Pancreas (tissue), 10 donors: ENCODE measurements at places on chromosomes 12 and 14. TPM values are rescaled to one million over a fixed set of nuclear protein-coding genes. Genes with fewer than 3 reads are reported as not detected.

Gene ACSS3
- 5.6 TPM for total RNA-seq

DNA sequence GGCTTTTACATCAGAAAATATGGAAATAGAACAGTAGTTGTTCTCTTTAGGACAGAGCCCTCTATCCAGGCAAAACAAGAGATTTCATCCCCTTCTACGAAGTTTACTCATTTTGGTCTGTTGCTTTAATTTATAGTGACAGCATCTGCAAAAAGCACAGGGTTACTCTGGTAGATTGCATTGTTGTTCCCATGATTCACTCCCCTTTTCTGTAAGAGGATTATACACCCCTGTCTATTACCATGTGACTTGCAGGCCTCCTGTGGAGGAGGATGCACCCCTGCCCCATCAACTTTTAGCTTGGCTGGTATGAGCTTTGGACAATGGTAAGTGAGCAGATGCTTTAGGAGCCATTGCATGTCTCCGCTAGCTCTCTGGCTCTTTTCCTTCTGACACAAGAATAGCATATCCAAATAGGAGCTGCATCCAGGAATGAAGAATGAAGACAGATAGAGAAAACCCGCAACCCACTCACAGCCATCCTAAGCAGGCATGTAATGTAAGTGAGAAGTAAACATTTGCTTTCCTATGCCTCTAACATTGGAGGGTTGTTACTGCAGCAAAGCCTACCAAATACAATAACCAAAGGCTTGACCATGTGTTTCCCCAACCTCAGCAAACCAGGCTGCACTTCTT is 304.2 kb downstream of the AKAP6 start:
- no peak overlapping the region for H3K27ac ChIP-seq
- no peak for DNase-seq
- H3K4me1 ChIP-seq = peaks cover 13% of the 10 kb centered on the region
- H3K27me3 ChIP-seq = no peaks in the 10 kb centered on the region
- no peak overlapping the region for H3K4me3 ChIP-seq

DNA sequence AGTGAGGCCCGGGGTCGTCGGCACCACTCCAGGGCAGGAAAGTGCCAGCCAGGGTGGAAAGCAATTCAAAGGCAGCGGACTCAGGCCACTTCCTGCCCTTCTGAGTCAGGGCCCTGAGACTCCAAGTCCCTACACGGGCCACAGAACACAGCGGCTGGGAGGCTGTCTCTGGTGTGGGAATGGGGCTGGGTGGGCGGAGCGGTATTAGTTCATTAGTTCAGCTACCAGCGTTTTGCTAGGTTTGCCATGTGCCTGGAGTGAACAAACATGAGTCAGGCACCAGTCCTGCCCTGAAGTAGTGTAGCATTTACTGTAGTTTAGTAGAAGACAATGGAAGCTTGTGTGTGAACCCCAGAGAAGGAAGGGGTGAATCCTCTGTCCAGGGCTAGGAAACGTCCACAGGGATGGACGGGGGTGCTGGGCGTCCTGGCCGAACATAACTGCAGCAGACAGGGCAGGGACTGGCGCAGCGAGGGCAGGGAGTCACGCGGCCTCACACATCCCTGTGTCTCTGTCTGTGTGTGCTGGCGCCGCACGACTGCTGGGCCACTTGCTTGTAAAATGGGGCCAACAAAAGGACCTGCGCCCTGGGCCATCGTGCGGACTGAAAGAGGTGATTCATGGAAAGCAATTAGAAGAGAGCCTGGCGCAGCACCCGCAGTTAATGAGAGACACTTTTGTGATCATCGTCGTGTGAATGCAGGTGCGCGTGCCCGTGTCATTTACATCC is 186.4 kb upstream of the PRMT8 start:
- H3K27ac ChIP-seq = no peak overlapping the region
- no peaks in the 10 kb centered on the region for H3K27me3 ChIP-seq
- no peak overlapping the region for H3K4me3 ChIP-seq
- H3K36me3 ChIP-seq = no peaks in the 10 kb centered on the region

Gene CLEC4C
- not detected for total RNA-seq

- no peaks in the 10 kb centered on the region for H3K27me3 ChIP-seq
- DNase-seq = no peak
- H3K36me3 ChIP-seq = no peaks in the 10 kb centered on the region
- no peak overlapping the region for H3K27ac ChIP-seq
- no peak overlapping the region for H3K4me3 ChIP-seq
These were observed 876.2 kb downstream of the C12orf50 start for GRCh38 chr12:87152841-87153528.

GRCh38 chr14:79248771-79249170 is 962.5 kb downstream of the DIO2 start:
- H3K27me3 ChIP-seq = no peaks in the 10 kb centered on the region
- H3K36me3 ChIP-seq = no peaks in the 10 kb centered on the region
- H3K4me3 ChIP-seq = no peak overlapping the region
- no peak overlapping the region for H3K27ac ChIP-seq
- no peaks in the 10 kb centered on the region for H3K4me1 ChIP-seq
- no peak for DNase-seq

Gene FAM186B
- 0.50 TPM for total RNA-seq

GRCh38 chr14:80850197-80850814 is 91.2 kb downstream of the CEP128 start:
- H3K4me3 ChIP-seq = no peak overlapping the region
- no peaks in the 10 kb centered on the region for H3K4me1 ChIP-seq
- no peak for DNase-seq
- no peaks in the 10 kb centered on the region for H3K36me3 ChIP-seq
- H3K27ac ChIP-seq = no peak overlapping the region

DNA sequence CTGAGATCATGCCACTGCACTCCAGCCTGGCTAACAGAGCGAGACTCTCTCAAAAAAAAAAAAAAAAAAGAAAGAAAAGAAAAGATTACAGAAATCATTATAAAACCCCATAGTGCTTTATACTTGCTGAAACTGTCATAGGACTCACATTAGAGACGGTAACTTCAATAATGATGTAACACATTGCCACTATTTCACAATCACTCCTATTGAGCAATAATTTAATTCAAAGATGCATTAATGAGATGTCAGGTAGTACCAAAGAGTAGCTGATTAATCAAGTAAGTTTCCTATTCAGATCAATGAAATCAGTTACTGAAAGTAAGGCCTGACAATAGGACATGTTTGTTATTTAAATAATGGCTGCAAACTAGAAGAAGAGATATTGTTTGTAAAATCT is 751.5 kb upstream of the ALG10B start:
- no peaks in the 10 kb centered on the region for H3K27me3 ChIP-seq
- no peaks in the 10 kb centered on the region for H3K36me3 ChIP-seq
- no peak overlapping the region for H3K27ac ChIP-seq
- H3K4me1 ChIP-seq = no peaks in the 10 kb centered on the region

DNA sequence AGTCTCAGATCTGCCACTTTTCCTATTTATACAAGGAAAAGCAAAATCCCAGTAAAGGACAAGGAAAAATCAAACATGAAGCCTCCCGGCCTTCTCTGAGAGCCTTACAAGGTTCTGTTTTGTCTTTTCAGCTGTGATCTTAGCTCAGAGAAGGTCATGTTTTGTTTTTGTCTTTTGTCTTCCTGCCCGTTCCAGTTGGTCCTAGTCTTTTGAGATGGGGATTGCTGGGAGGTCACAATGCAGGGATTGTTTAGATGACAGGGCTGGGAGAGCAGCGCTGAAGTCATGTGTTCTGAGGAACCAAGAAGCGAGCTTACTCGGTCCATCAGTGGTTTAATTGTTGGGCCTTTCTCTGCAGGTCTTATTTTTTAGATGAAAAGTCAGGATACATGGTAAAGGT is 6.0 kb downstream of the PLEKHH1 start:
- H3K4me1 ChIP-seq = peaks cover 3% of the 10 kb centered on the region
- H3K27me3 ChIP-seq = no peaks in the 10 kb centered on the region
- no peak for DNase-seq
- H3K4me3 ChIP-seq = no peak overlapping the region

- no peaks in the 10 kb centered on the region for H3K4me1 ChIP-seq
- H3K36me3 ChIP-seq = no peaks in the 10 kb centered on the region
- no peak for DNase-seq
- H3K4me3 ChIP-seq = no peak overlapping the region
These were observed 135.2 kb downstream of the RERGL start for GRCh38 chr12:17954788-17955187.

DNA sequence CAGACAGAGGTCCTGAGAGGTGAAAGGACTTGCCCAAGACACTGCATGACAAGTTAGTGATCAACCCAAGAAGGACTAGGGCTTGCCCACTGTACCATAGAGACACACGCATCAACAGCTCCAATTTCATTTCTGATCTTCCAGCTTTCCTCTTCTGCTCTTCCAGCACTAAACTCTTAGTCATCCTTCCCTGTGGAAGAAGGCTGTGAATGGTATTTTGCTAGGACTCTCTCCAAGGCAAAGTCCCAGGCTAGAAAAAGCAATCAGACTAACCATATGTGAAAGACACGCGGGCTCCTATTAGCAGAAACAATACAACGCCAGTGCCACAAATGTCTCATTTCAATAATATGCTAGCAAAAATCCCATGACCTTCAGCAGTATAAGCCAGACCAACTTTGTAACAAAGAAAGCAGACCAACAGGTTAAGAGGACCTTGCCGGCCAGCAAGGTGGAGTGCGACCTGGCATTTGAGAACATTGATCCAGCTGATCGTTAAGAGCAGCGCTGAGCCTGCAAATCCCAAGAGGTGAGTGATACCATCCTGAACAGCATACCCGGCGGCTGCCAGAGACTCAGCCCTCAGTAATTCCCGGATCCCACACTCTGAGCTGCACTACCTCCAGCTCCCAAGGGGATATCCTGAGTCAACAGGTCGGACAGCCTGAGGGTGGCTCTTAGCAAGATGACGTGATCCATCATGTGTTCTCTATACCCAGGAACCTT is 132.5 kb downstream of the FOXN3 start:
- peak overlapping the region; percentile 66 for H3K27ac ChIP-seq
- no peak for DNase-seq
- peaks cover 8% of the 10 kb centered on the region for H3K4me1 ChIP-seq
- H3K4me3 ChIP-seq = no peak overlapping the region
- H3K36me3 ChIP-seq = no peaks in the 10 kb centered on the region
- H3K27me3 ChIP-seq = no peaks in the 10 kb centered on the region

- peaks cover 5% of the 10 kb centered on the region for H3K4me1 ChIP-seq
- peak overlapping the region; percentile 36 for H3K4me3 ChIP-seq
- DNase-seq = peak; percentile 91
- no peaks in the 10 kb centered on the region for H3K27me3 ChIP-seq
- H3K36me3 ChIP-seq = no peaks in the 10 kb centered on the region
These were observed 136.4 kb upstream of the KRAS start for GRCh38 chr12:25386831-25387731.

Gene TMEM233
- total RNA-seq = 0.06 TPM

Gene NGB
- total RNA-seq = 3.4 TPM

Gene B3GNT4
- total RNA-seq = not detected

- no peaks in the 10 kb centered on the region for H3K27me3 ChIP-seq
- DNase-seq = peak; percentile 32
- H3K4me3 ChIP-seq = no peak overlapping the region
These were observed 31.9 kb upstream of the DUSP6 start for GRCh38 chr12:89384050-89384758.

GRCh38 chr12:76152181-76152807 is 67.8 kb upstream of the NAP1L1 start:
- no peak for DNase-seq
- H3K36me3 ChIP-seq = no peaks in the 10 kb centered on the region
- no peak overlapping the region for H3K27ac ChIP-seq
- no peaks in the 10 kb centered on the region for H3K4me1 ChIP-seq
- no peak overlapping the region for H3K4me3 ChIP-seq
- no peaks in the 10 kb centered on the region for H3K27me3 ChIP-seq

DNA sequence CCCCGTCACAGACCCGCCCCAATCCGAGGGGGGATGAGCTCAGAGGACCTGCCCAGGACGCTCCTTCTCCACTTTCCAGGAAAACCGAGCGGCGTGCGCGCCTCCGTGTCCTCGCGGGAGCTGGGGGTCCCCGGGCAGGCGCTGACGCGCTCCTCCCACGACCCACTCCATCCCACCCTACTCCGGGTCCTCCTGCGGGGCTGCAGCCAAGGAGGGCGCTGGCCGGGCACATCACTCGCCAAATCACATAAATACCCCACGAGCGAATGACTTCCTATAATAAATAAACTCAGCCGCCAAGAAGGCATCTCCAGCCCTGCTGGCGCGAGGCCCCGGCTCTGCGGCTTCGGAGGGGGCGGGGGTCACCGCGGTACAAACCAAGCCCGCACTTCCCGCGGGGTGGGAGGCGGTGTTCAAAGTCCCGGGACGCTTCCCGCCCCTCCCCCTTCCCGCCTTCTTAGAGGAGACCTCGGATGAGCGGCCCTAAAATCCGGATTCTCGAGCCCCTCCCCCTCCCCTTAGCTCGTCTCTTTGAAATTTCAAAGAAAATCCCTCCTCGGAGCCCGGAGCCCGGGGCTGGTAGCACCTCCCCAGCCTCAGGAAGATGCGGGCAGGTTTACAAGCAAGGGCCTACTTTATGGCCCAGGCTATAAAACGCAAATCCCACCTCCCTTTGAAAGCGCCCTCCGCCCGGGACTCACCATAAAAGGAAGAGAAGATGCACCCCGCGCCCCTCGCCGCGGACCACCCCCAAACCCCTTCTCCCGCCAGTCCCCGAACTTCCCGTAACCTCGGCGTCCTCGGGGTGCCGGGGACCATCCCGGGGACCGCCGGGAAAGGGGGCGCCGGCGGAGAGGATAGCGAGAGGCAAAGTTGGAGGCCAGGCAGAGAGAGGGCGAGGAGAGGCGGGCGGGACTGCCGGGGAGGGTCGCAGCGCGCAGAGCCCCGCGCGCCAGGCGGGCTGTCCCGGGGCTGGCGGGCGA is 712 bp upstream of the FZD10 start:
- DNase-seq = no peak
- no peaks in the 10 kb centered on the region for H3K27me3 ChIP-seq
- H3K4me1 ChIP-seq = no peaks in the 10 kb centered on the region

GRCh38 chr12:53096759-53097158 is 708 bp upstream of the IGFBP6 start:
- H3K27me3 ChIP-seq = no peaks in the 10 kb centered on the region
- H3K4me1 ChIP-seq = no peaks in the 10 kb centered on the region
- peak overlapping the region; percentile 54 for H3K4me3 ChIP-seq
- H3K36me3 ChIP-seq = no peaks in the 10 kb centered on the region
- H3K27ac ChIP-seq = no peak overlapping the region

GRCh38 chr12:1552911-1553491 is 41.4 kb downstream of the FBXL14 start:
- no peaks in the 10 kb centered on the region for H3K4me1 ChIP-seq
- no peak overlapping the region for H3K27ac ChIP-seq
- H3K4me3 ChIP-seq = no peak overlapping the region

Gene ADGRD1
- 4.4 TPM for total RNA-seq

- no peak for DNase-seq
- no peaks in the 10 kb centered on the region for H3K27me3 ChIP-seq
- no peak overlapping the region for H3K4me3 ChIP-seq
- H3K36me3 ChIP-seq = no peaks in the 10 kb centered on the region
These were observed 769.5 kb upstream of the NOVA1 start for GRCh38 chr14:27367345-27367744.

Gene RPGRIP1
- not detected for total RNA-seq

- no peaks in the 10 kb centered on the region for H3K27me3 ChIP-seq
- no peaks in the 10 kb centered on the region for H3K4me1 ChIP-seq
- H3K27ac ChIP-seq = peak overlapping the region; percentile 40
- no peaks in the 10 kb centered on the region for H3K36me3 ChIP-seq
These were observed 200.3 kb upstream of the CAND1 start for GRCh38 chr12:67068761-67069450.

- H3K27ac ChIP-seq = no peak overlapping the region
- no peak for DNase-seq
- no peaks in the 10 kb centered on the region for H3K36me3 ChIP-seq
- H3K4me3 ChIP-seq = no peak overlapping the region
These were observed 216.1 kb downstream of the PPM1H start for GRCh38 chr12:62718762-62719426.

- no peak for DNase-seq
- H3K36me3 ChIP-seq = no peaks in the 10 kb centered on the region
- H3K27ac ChIP-seq = no peak overlapping the region
- H3K4me3 ChIP-seq = no peak overlapping the region
- no peaks in the 10 kb centered on the region for H3K4me1 ChIP-seq
- no peaks in the 10 kb centered on the region for H3K27me3 ChIP-seq
These were observed 316.1 kb downstream of the SEC23A start for GRCh38 chr14:38786921-38787320.
